NCI-H460 (cell line): ENCODE measurements at places on chromosomes 13 and 19.
A peak's percentile ranks its signal among the peaks of the same experiment; 100 is the strongest.

GRCh38 chr19:54682306-54682856, 19.6 kb downstream of the LILRB4 start:
- no peak for DNase-seq

DNA sequence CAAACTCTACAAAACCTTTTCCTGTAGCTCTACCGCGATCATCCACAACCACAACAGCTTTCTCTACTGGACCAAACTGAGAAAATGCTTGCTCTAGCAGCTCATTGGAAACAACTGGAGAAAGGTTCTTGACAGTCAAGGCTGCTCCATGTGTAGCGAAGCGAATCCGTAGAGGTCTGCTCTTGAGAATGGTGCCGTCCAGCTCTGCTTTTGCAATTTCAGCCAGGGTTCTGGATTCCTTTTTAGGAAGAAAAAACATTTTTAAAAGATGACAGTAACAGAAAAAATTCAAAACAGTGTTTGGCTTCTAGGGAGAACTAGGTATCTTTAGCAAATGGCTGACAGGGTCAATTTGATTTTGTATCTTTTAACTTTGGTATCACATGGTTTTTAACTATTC, 10.4 kb downstream of the PSPC1 start:
- DNase-seq: no peak

GRCh38 chr13:75870397-75870903, 234.3 kb downstream of the LMO7 start:
- peak; percentile 19 for DNase-seq

DNA sequence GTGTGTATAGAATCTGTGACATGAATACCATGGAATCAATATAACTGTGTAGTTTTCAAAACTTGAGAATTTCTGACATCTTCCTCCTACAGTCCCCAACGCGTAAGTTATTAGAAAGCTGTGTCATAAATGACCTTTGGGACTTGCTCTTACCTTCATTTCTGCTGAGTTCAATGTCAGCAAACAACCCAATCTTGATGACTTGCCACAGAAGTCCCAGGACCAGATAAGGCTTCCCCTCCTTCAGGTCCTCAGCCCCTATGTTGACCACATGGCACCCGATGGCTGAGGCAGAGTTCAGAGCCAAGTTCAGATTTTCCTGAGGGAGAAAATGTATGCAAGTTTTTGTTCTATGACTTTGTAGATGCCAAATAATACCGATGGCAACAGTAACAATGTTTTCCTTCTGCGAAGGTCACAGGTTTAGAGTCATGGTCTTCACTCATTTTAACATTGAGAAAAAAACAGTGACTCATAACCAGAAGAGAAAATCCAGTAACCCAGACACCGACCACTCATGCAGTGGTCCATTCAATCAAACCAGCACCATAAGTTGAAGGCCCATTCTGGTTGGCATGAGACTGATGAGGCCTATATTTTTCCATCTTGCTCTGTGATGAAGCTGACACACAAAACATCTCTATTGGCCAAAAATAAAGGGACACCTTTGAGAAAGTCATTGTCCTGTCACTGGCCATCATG, 29.2 kb downstream of the LCP1 start:
- DNase-seq: no peak

- no peak for DNase-seq
Observed at GRCh38 chr19:41646589-41647204, 19.8 kb upstream of the CEACAM4 start.

- peak; percentile 95 for DNase-seq
Observed at GRCh38 chr19:11530432-11530831, 1.5 kb upstream of the ECSIT start.

DNA sequence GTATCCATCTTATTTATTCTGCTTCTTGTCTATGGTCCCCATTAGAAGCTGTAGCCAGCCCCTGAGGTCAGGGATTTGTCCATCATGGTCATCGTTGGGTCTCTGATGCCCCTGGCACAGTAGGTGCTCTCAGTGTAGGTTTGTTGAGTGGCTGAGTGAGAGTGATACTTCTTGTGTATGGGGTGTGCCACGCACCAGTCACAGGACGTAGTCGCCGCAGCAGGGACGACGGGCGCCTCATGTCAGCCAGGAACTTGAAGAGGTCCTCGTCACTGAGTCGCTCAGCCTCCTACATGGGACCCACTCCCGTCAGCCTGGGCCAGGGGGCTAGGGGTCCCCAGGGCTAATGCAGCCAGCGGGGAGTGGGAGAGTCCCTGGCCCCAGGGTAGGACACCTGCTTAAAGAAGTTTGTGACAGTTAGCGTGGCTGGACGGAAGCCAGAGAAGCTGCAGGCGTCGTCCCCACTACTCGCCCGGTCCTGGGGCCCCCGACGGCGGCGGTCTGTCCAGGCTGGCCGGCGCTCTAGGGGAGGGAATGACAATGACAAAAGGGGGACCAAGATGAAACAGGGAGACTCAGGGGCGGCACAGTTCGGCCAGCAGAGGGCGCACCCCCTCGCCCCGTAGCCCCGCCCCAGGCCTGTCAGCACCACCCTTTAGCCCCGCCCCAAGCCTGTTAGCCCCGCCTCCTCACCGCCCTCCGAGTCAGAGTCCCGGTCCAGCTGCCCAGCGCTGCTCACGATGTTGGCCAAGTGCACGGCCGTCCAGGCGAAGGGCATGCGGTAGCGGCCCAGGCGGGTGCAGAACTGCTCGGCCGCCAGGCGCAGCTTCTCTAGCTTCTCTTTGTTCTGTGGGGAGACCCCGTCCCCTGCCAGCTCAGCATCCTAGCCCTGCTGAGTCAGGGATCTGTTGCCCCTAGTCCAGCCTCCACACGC, 3.7 kb downstream of the ANGPTL8 start:
- peak; percentile 78 for DNase-seq

DNA sequence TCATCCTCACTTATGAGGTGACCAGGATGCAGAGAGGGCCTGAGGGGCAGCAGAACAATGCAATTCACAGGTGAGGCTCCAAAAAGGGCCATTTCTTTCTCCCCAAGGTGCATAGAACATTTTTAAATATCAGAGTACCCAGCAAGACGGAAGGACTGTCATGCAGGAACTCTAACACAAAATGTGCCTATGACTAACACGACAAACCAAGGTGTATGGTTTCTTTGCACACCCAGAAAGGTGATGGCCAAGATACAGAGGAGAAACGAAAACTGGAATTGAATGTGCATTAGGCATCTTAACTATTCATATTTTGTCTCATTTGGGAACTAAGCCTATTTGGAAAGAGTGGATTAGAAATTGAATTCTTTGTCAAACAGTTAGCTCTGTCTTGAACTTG, 29.9 kb downstream of the SHISA2 start:
- no peak for DNase-seq

DNA sequence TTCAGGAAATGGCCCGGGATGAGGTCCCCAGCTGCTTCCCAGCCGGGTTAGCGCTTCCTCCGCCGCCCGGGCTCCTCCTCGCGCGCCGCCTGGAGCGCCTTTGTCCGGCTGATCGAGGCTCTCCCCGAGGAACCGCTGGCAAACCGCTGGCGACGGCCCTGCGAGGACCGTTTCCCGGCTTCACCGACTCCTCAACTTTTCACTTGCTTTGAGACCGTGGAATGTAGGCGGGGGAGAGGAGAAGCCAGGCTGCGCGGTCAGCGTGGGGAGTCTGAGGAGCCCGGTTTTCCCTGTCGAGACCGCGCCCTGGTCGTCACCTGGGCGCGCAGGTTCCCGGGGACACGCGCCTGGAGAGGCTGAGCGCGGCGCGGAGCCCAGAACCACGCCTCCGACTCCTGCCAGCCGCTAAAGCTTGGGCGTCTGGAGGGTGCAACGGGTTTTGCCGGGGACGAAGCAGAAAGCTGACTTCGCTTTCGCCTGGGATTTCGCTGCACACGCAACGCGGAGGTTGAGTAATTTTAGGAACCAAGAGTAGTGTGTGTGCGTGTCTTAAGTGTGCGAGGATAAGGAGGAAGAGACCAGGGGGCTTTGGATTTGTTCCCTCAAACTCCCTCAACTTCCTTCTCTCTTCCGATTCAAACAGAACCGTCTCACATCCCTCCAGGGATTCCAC, 7.3 kb upstream of the DGKH start:
- no peak for DNase-seq

- no peak for DNase-seq
Observed at GRCh38 chr19:27738569-27739193, 1474.3 kb downstream of the UQCRFS1 start.

- no peak for DNase-seq
Observed at GRCh38 chr13:100128838-100129237, 39.9 kb downstream of the PCCA start.

GRCh38 chr19:6472713-6473112, 8.6 kb downstream of the CRB3 start:
- no peak for DNase-seq

DNA sequence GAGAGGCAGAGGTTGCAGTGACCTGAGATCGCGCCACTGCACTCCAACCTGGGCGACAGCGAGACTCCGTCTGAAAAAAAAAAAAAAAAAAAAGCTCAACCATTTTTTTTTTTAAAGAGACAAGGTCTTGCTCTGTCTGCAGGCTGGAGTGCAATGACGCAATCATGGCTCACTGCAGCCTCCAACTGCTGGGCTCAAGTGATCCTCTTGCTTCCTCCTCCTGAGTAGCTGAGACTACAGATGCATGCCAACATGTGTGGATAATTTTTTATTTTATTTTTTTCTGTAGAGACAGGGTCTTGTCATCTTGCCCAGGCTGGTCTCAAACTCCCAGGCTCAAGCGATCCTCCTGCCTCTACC, 10.3 kb downstream of the EHD2 start:
- DNase-seq: no peak

DNA sequence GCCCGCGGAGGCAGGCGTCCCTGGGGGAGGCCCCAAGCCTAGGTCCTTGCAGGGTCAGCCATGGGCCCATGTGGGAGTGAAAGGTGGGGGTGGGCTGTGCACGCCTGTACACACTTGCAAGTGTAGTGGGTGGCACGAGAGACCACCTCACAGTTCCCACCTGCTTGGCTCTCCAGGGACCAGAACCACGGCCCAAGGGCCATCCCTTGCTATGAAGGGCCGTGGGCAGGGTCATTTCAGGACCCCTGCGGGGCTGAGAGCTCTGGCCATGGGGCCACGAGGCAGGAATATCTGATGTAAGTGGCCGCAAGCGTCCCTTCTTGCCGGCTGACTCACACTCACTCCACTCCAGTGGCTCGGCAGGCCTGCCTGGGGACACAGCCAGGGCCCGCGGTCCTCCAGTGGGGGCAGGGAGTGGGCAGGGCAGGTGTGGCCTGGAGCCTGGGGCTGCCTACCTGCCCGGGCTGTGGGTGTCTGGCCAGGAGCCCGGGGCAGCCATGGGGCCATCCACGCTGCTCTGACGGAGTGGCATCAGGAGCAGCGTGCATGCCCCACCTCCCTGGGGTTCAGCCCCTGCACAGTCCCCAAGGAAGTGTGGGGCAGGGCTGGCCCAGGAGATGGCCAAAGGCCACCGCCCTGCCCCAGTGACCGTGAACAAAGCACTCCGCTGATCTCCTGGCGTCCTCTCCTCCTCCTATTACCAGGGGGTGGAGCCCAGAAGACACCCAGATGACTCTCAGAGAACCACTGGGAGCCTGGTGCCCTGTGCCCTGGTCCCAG, 8.6 kb upstream of the MKNK2 start:
- peak; percentile 94 for DNase-seq

DNA sequence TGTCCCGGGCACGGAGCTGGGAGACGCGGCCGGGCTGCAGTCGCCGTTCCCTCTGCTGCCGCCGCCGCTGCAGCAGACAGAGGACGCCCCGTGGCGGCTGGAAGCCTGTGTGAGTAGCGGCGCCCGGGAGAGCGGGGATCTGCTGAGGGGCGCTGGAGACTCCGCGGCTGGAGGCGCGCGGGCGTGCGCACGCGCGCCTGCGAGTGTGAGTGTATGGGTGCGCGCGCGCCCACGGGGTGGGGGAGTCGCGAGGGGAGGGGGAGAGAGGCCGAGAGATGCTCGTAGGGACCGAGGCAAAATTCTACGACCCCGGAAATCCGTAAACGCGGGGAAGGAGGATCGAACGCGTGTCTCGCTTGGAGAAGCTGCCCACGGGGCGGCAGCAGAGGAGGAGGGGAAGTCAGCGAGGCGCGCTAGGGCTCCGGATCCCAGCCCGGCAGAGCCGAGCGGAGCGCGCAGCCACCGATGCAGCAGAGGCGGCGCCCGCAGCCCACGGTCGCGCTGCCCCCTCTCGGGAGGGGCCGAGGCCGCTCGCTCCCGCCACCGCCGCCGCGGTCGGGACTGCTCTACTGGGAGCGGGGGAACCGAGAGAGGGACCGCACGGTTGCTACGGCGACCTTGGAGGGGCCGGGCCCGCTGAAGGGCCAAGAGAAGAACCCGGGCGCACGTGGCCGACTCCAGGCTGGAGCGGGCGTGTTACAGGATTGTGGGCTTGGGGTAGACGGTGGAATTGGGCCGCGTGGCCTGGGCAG, at the start of gene ENOX1:
TSS of gene ENOX1 (minus strand) at position 207 of the 752 bp plus-strand sequence.
- DNase-seq: peak; percentile 44

DNA sequence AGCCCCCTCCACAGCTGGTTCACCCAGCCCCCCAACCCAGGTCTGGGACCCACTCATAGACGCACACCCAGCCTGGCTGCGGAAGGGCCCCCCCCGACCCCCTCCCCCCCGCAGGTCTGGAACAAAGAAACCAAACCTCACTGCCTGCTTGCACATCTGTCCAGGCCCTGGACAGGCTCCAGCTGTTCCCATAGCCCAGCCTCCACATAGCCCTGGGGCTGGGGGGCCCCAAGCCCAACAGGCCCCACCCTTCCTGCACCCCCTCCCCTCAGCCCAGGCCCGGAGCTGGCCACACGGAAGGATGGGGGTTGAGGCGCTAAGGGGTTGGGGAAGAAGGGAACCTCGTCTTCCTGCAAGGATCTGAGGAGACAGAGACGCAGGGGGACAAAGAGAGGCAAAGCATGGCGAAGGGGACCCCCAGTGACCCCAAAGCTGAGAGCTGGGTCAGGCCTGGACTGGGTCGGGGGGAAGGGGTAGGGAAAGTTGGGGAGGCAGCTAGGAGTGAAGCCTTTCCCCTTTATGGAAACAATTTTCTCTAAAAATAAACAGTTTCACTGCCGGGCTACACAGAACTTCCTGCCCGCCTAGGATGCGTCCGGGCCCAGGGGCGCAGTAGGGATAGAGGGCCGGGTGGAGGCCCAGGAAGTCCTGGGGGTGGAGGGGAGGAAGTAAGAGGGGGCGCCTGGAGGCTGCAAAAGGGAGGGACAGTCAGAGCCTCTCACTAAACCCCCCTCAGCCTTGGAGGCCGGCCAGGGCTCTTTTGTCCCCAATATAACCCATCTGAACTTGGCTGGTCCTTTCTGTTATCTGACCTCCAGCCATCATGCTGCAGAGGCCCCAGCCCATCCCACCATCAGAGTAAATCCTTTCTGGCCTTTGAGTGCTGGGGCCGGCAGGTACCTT, 2.4 kb downstream of the KANK2 start:
- DNase-seq: no peak

- DNase-seq: no peak
Observed at GRCh38 chr19:12995596-12996405, 526 bp downstream of the NFIX start.
